ENCODE measurements at places on chromosomes 5 and 9. TPM values are rescaled to one million over a fixed set of nuclear protein-coding genes. Genes with fewer than 3 reads are reported as not detected.

GRCh38 chr5:139908749-139909148 is 113.1 kb downstream of the PSD2 start:
- no peak for DNase-seq

DNA sequence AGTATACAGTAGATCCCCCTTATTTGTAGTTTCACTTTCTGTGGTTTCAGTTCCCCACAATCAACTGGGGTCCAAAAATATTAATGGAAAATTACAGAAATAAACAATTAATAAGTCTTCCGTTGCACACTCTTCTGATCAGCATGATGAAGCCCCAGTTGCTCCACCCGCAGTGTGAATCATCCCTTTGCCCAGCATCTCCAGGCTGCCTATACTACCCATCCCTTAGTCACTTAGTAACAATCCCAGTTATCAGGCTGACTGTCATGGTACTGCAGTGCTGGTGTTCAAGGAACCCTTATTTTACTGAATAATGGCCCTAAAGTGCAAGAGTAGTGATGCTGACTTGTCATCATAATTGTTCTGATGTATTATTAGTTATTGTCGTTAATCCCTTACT is 28.9 kb downstream of the SHC3 start:
- DNase-seq = no peak

GRCh38 chr5:87184605-87185004 is 83.1 kb upstream of the RASA1 start:
- DNase-seq = no peak

GRCh38 chr9:133873009-133873408 is 119.1 kb downstream of the VAV2 start:
- DNase-seq = no peak

DNA sequence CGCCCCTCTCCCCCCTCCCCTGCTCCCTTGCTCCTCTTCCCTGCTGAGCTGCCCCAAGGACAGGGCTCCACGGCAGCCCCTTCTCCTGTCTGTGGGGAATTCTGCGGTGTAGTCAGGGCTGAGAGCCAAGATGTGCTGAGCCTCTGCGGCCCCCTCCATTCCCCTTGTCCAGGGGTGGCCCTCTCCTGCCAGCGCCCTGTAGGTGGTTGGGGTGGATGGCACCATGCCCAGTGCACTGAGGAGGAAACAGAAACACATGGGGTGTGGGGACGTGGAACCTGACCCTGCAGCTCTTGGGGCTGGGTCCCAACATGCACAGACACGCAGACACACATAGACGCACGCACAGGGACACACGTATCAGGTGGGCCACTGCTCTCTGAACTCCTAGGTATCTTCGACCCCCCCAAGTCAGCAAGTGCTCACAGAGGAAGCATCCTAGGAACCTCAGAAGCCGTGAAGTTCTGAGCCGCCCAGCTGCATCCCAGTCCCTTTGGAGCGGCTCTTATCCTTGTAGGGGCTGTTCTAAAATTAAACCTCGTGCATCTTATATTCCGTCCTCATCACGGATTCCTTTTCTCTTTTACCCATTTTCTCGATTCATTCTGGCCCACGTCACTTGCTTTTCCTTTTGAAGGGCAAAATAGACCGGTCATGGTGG is 64.8 kb downstream of the HMCN2 start:
- DNase-seq = no peak

GRCh38 chr5:133075572-133076536 is 24.0 kb downstream of the HSPA4 start:
- no peak for DNase-seq

DNA sequence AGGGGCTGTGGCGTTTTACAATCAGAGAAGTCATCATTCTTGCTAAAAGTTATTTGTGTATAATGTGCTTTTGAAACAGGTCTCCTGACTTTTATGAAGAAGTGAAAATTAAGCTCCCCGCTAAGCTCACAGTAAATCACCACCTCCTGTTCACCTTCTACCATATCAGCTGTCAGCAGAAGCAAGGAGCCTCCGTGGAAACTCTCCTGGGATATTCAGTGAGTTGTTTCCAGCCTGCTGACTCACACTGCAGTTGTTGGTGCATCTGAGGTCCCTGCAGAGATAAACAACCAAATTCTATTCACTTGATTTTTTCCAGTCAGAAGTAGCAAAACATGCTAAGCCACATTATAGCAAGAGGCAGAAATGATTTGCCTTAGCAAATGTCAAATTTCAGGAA is 156.7 kb downstream of the DOCK8 start:
- no peak for DNase-seq

DNA sequence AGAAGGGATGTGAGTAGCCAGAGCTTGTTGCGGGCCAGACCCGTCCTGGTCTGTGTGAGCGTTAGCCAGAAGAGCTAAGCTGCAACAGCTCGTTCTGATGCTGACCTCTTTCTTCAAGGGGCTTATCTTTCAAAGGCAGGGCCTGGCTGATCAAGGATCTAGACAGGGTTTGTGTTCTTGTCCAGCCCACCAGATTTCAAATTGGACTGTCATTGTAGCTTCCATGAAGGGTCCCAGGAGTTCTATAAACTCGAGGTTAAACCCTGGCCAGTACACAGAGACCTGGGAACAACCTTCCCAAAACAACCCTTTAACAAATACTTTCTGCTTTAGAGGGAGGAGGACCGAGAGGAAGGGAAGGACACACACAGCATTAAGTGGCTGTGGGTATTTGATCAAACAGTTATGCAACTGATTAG is 153.0 kb upstream of the TUT7 start:
- DNase-seq = no peak

DNA sequence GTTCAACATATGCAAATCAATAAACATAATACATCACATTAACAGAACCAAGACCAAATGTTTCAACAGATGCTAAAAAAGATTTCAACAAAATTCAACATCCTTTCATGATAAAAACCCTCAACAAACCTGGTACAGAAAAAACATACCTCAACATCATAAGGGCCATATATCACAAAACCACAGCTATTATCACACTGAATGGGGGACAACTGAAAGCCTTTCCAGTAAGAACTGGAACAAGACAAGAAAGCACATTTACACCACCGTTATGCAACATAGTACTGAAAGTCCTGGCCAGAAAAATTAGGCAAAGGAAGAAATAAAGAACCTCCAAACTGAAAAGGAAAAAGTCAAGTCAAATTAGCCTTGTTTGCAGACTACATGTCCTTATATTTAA is 93.6 kb downstream of the DTWD2 start:
- no peak for DNase-seq

GRCh38 chr5:122584411-122585300 is 190.2 kb upstream of the SNX2 start:
- no peak for DNase-seq

DNA sequence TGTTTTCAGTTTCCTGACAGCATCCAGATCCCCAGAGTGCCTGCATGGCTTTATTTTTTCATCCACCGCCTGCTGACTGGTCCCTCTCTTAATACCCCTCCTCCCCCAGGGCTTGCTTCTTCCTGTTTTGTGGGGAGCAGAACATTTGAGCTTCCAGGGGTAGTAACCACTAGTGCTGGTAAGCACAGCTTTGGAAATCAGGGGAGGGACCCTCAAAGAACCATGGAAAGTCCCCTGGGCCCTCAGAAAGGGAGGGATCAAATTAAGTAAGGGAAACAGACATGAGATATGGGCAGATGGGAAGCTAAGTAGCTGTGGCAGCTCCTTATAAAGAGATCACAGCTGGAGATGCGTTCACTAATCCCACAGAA is 26.8 kb downstream of the GRIA1 start:
- DNase-seq = no peak

Gene HAPLN1
- 3.9 TPM for polyA plus RNA-seq

Gene KCNIP1
- 11.9 TPM for polyA plus RNA-seq

Gene FOXD4L5
- polyA plus RNA-seq = 0.25 TPM

Gene FGF10
- 10.4 TPM for polyA plus RNA-seq

Gene CNOT8
- 80.8 TPM for polyA plus RNA-seq
